Erythroblast (primary cell): ENCODE measurements at places on chromosomes 11 and 22.

- DNase-seq, result peak; percentile 76
Measured at GRCh38 chr22:39003165-39003638, 10.9 kb upstream of the APOBEC3C start.

DNA sequence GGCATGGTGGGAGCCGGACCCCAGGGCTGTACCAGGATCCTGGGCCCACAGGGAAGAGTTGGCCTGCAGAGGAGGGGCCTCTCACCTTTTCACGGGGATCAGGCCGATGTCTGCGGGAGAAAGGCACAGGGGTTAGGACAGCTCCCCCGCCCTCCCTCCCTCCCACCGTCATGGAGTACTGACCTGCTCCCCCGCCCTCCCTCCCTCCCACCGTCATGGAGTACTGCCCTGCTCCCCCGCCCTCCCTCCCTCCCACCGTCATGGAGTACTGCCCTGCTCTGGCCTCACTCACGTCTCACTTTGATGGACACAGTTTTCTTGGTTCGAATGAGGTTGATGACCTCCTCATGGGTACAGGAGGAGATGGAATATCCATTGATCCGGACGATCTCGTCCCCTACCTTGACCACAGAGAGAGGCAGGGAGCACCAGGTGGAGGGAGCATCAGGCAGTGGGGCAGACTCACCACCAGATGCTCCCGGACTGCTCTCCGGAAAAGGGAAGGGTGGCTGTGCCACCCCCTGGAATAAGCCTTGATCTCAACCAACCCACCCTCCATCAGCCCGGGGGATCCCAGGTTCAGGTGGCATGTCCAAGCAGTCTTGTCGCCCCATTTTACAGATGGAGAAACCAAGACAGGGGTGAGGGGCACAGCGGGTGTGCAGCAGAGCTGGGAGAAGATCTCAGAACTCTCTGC lies 17.1 kb downstream of the USH1C start:
- no peak for DNase-seq

DNA sequence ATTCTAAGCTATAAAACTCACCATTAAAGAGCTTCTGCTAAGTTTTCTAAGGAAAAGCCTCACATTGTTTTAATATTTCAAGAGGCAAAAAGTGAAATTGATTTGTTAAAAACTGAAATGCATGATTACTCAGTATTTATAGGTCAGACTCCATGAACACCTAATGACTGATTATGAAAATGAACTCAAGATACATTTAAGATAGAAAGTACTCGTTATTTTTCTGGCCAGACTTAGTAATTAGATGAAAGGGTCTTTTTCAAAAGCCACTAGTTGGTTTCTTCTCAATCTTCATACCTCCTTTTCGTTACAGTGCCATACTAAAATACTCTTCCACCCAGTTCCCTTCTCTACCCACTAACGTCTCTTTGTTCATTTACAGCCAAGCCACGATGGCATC lies 56.3 kb downstream of the VSIG10L2 start:
- DNase-seq, result no peak

DNA sequence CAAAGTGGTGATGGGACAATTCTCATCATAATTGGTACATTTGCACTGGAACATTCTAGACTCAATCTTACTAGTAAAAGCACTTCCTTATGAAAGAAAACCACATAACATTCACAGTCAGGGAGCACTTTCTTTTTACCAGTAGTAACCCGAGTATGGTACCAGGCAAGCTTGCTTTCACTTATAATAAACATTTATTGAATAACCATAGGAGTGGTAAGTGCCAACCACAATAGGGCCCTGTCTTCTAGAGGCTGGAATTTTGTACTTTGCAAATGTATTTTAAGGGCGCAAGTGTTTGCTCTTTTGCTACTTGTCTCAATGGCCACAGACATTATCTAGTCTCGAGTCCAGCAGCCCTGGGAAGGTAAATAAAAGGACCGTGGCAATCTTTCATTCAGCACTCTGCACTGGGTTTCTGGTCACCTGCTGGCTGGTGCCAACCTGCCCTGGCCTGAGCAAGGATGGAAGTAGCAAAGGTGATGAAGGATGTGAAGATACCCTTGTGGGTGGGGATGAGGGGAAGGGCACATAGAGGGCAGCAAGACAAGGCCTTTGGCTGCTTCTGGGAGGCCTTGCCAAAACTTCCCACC lies 24.2 kb downstream of the C22orf31 start:
- no peak for DNase-seq

DNA sequence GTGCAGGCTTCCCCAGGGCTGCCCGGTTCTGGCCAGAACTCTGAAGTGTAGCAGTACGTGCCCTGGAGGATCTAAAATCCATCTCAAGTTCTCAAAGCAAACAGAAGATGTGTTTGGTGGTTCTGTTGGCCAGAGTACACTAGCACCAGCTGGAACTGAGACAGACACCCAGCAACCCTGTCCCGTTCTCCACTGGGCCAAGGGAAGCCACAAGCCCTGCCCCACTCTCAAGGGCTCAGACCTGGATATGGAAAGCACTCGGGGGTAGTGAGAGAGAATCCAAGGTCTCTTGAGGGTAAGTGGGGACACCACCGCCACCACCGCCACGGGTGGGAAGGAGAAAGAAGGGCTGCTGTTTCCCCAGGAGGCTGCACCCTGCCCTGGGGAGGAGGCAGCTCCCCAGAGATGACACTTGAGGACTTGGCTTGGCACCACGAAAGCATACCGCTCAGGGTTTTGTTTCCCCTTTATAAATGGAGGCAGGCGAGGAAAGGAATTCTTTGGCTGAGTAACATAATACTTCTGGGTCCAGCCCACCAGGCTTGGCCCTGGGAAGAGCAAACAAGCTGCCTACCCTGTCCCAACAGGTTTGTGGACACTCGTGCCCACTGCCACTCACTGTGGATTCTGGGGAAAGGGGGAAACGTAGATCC lies 56.1 kb upstream of the POU2AF1 start:
- no peak for DNase-seq

DNA sequence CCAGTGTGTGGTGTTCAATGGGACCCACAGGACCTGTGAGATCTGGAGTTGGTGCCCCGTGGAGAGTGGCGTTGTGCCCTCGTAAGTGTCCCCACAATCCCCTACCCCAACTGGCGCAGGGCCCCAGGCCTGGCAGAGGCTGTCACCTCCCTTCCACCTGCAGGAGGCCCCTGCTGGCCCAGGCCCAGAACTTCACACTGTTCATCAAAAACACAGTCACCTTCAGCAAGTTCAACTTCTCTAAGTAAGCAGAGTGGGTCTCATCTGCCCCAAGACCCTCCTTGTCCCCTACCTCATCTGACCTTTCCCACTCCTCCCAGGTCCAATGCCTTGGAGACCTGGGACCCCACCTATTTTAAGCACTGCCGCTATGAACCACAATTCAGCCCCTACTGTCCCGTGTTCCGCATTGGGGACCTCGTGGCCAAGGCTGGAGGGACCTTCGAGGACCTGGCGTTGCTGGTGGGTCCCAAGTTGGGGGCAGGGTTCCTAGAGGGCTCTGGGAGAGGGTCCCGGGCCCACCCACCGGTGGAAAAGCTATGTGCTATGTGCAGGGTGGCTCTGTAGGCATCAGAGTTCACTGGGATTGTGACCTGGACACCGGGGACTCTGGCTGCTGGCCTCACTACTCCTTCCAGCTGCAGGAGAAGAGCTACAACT lies 8.1 kb downstream of the P2RX6 start:
- DNase-seq, result no peak

DNA sequence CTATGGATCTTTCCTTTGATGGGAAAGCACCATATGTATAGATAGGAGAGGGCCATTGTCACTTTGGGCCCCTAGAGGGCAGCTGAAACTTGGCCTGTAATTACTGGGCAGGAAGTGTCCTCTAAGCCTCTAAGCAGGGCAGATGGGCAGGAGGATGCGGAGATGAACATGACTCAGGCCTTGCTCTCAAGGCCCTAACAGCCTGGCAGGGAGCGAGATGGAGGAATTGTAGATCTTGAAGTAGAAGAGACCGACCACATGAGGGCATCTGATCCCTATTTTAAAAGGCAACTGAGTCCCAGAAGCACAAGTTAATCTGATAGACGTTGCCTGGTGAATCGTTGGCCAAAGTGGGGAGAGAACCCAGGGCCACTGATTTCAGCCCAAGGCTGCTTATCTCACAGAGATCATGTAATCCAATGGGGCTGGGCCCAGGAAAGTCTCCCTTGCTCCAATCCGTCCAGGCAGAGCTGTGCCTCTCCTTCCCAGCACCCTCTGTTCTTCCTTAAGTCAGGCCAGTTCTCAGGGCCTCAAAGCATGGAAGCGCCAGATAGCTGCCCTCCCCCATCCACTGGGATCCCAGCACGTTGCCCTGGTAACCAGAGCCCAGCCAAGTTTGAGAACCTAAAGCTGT lies 2.5 kb upstream of the SEPTIN3 start:
- DNase-seq, result peak; percentile 54

DNA sequence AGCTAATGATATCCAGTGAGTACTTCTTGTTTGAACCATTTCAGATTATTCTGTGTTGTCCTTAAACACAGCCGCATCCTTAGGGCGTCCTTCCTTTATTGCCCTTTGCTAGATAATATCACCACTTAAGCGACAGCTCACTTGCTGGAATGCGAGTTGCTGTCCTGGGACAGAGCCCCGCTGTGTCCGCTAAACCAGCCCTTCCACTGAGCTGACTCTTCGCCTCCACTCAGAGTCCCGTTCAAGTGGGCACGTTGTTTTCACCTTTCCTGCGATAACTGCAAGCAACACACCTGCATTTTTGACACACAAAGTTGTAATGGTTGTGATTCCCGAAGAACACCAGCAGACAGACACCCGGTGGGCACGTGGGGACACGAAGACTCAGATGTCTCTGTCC lies 140.0 kb downstream of the TBC1D22A start:
- no peak for DNase-seq

- DNase-seq, result no peak
Measured at GRCh38 chr11:64372802-64373597, 14.0 kb downstream of the RPS6KA4 start.

DNA sequence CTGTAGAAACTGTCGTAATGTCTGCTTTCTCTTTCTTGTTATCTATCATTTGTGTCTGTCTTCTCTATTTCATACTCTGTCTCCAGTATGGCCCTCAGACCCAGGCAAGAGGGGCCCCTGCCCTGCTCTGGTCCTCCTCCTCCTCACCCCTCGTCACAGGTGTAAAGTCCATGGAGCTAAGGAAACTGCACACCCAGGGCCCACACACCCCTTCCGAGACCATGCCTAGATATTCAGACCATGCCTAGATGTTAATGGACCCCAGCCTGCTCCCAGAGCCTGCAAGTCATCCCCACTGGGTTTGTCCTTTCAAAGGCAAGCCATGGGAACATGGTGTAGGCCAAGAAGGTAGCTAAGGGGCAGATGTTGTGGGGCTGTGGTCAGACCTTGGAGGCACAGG lies 24.1 kb upstream of the ANO1 start:
- DNase-seq, result no peak

GRCh38 chr11:59765068-59765735 lies 10.0 kb downstream of the STX3 start:
- DNase-seq, result no peak

DNA sequence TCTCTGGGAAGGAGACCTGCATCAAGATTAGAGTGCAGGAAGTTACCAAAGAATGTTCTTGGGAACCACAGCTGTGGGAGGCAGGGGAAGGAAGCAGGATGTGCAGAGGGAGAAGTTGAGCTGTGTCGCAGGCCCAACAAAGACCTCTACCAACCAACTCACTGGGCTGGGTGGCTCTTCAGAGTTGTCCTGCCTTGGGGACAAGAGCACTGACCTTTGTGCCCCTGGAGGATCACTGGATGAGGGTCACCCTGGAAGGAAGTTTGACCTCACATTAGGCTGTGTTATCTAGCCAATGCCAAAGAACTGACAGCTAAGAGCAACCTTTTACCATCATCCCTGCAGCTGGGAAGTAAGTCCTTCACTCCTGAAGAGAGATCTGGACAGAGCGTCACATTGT lies 130.6 kb downstream of the RRAS2 start:
- no peak for DNase-seq

- DNase-seq, result peak; percentile 75
Measured at GRCh38 chr11:8384199-8384821, 120.6 kb upstream of the LMO1 start.

GRCh38 chr11:61539831-61540357 lies 31.3 kb downstream of the LRRC10B start:
- DNase-seq, result no peak

- no peak for DNase-seq
Measured at GRCh38 chr22:33597274-33597985, 322.8 kb downstream of the LARGE1 start.

DNA sequence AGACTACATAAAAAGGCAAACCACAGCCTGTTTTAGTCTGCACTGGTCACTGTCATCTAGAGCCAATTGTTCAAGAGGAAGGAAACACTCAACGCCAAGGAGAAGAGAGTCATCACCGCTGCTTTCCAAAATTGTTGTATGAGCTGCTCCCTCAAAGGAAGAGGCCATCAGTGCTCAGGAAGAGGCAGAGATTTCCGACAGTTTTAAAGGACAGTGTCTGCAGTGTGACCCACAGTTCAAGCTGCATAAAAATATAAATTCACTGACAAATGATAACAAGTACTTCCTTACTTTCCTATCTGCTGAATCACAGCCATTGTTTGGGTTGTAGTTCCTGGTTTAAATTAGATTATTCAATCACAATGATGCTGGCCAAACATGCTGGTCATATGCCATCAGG lies 16.4 kb downstream of the PRCP start:
- DNase-seq, result no peak

GRCh38 chr22:27514601-27515523 lies 286.7 kb downstream of the MN1 start:
- DNase-seq, result no peak

DNA sequence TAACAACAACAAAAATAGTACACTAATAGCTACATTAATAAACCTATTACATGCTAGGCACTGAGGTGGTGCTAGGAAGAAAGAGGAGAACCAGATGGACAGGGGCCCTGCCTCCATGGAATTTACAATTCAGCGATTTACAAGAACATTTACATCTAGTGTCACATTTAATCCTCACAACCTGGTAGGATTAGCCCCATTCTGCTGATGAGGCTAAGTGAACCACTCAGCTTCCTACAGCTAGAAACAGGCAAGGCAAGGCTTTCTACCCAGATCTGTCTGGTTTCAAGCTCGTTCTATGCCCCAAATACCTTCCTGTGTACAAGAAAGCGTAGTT lies 368.4 kb downstream of the BUD13 start:
- no peak for DNase-seq

DNA sequence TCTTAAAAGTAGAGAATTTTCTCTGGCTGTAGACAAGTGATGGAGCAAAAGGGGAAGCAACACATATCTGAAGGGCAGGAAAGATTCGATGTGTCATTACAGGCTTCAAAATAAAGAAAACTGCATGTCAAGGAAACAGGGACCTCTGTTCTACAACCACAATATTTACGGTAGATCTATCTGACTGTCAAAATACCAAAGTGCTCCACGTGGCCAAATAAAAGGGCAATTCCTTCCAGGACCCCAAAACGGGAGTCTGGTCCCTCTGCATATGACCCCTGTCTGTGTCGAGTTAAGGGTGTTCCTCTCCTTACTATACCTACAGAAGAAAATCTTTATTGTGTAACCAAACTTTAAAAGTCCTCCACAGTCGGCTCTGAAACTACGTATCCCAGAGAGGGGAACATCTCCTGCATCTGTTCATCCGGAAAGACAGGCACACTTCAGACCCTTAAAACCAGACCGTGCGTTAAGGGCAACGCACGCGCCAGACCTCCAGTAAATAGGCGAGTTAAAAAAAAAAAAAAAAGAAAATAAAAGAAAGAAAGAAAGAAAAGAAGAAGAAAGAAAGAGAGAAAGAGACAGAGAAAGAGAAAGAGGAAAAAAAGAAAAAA lies 756 bp downstream of the CLNS1A start:
- peak; percentile 52 for DNase-seq

GRCh38 chr11:121067026-121067425 lies 34.0 kb upstream of the TECTA start:
- DNase-seq, result no peak

- DNase-seq, result peak; percentile 16
Measured at GRCh38 chr11:97814325-97814959, 1206.3 kb upstream of the CNTN5 start.

- DNase-seq, result no peak
Measured at GRCh38 chr11:60378354-60378753, at the start of gene MS4A7. MS4A7 (plus strand) TSS chr11:60378532; CDS start chr11:60383142, 4,610 bp downstream.
